ENCODE measurements at places on chromosomes 13 and 19. TPM values are rescaled to one million over a fixed set of nuclear protein-coding genes. Genes with fewer than 3 reads are reported as not detected.

DNA sequence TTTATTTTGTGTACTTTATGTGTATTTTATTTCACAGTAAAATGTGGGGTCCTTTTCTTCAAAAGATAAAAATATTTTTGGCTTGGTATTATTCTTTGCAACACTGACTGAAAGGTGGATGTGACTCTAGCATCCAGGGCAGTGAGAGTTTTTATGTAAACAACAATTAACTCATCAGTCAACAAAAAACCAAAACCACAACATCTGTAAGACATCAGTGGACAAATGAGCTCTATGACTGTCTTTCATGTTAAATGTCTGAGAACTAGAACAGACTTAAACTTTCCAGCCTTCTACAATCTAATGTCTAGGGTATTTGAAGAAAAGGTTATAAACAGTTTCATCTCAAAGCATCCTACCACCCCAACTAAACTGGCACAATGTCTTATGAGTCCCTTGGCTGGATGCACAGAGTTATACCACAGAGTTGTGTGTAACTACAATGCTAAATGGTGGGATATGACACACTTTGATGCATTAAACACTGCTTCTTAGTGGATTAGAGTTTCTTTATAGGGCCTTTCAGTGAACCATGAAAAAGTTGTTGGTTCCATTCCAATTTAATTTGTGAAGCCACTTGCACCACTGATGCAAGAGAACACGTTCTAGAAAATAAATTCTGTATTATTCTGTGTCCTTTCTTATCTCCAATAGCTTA, 544.2 kb upstream of the KLF12 start:
- no peak for DNase-seq

- no peak for DNase-seq
Observed at GRCh38 chr13:92362717-92363116, 863.9 kb upstream of the GPC6 start.

- DNase-seq: no peak
Observed at GRCh38 chr19:48999481-49000325, 6.0 kb downstream of the RUVBL2 start.

DNA sequence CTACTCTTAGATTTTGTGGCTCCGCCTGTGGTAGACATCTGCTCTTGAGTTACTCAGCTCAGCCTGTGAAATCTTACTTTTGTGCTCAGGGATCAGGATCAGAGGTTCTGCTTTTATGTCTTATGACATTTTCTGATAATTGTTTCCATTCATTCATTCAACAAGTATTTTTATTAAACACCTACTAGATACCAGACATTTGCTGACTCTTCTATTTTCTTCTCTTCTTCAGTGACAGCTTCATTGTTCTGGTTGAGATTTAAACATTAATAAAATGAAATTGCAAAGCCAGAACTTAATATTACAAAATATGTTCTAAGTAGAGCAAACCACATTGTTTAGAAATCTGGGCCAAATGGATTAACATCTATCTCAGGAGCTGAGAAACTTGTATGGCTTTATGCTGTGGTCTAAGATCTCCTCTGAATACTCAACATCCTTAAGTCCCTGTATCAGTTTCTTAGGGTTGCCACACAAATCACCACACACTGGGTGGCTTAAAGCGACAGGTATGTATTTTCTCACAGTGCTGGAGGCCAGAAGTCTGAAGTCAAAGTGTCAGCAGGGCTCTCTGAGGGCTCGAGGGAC, 15.8 kb upstream of the MICU2 start:
- no peak for DNase-seq

- peak; percentile 90 for DNase-seq
Observed at GRCh38 chr13:37869756-37870488, at the start of gene TRPC4. Gene TRPC4 (minus strand): TSS chr13:37869772. CDS start chr13:37783333, 86,439 bp downstream.

DNA sequence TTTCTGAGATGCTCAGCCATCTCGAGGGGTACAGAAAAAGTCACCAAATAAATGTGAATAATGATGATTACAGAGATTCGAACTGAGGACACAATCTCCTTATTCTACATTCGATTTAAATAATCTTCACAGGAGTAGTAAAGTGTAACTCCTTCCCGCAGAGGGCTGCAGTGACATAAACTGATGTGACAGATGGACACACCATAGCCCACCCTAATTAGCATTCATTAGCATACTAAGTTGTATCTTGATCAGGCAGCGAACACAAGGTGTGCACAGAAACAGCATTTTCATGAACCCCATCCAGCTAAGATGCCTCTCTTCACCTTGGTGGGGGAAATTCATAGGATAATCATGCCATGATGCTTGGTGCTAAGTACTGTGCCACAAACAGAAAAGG, 83.0 kb downstream of the TNFSF11 start:
- DNase-seq: no peak

- DNase-seq: no peak
Observed at GRCh38 chr13:35479038-35479492, 2.6 kb upstream of the MAB21L1 start.

DNA sequence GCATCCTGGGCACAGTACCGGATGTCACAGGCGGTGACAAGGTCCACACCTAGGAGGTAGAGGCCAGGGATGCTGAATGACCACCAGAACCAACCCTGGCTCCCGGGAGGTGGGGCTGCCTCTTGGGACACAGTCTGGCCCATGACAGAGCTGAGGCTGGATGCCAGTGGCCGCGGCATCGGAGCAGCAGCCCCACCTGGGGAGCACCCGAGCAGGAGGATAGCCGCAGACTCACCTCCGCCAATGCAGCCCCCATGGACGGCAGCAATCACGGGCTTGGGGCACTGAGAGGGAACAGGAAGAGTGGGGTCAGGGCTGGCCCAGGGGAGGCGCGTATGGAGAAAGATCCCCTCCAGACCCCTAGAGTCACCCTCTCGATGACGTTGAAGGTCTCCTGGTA, 4.3 kb upstream of the LGALS4 start:
- no peak for DNase-seq

DNA sequence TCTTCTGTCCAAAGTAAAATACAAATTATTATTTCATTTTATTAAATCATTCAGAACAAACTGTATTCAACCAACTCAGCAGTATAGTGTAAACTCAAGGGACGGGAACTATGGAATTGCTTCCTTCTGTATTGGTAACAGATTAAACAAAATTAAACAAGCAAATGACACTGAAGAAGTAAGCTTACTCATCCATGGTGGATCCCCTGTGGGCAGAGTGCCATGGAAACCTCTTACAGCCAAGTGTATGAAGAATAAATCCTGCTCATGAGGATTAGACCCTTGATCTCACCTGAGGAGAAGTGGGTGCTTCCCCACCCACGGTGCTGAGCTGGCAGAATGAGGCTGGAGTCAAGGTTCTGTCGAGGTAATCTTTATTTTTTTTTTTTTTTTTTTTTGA, 18.0 kb upstream of the RFXAP start:
- DNase-seq: no peak

DNA sequence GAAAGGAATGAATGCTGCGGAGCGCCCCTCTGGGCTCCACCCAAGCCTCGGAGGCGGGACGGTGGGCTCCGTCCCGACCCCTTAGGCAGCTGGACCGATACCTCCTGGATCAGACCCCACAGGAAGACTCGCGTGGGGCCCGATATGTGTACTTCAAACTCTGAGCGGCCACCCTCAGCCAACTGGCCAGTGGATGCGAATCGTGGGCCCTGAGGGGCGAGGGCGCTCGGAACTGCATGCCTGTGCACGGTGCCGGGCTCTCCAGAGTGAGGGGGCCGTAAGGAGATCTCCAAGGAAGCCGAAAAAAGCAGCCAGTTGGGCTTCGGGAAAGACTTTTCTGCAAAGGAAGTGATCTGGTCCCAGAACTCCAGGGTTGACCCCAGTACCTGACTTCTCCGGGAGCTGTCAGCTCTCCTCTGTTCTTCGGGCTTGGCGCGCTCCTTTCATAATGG, 8.6 kb downstream of the PDX1 start:
- no peak for DNase-seq

- no peak for DNase-seq
Observed at GRCh38 chr19:1219786-1220476, 14.4 kb downstream of the STK11 start.

DNA sequence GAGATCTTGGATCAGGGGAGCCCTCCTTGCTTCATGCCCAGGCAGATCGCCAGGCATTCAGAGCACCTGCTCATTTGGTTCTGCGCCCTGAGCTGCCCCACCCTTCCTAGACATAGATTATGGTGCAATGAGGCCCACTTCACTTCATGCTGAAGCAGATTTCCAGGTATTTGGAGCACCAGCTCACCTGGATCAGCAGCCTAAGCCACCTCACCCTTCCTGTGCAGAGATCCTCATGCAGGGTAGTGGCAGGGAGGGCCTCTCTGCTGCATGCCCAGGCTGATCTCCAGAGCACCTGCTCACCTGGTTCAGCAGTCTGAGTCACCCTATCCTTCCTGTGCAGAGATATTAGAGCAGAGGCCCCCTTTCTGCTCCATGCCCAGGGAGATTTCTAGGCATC, 1966.1 kb downstream of the PCDH9 start:
- no peak for DNase-seq

GRCh38 chr13:74299721-74300120, 165.5 kb upstream of the KLF12 start:
- DNase-seq: no peak

GRCh38 chr19:7373862-7374261, 25.1 kb downstream of the ARHGEF18 start:
- no peak for DNase-seq

- no peak for DNase-seq
Observed at GRCh38 chr13:104900191-104900817, 1635.2 kb downstream of the EFNB2 start.

- DNase-seq: peak; percentile 85
Observed at GRCh38 chr19:4575267-4576015, 16.0 kb upstream of the SEMA6B start.

- no peak for DNase-seq
Observed at GRCh38 chr13:49347650-49348385, 96.0 kb downstream of the CAB39L start.

DNA sequence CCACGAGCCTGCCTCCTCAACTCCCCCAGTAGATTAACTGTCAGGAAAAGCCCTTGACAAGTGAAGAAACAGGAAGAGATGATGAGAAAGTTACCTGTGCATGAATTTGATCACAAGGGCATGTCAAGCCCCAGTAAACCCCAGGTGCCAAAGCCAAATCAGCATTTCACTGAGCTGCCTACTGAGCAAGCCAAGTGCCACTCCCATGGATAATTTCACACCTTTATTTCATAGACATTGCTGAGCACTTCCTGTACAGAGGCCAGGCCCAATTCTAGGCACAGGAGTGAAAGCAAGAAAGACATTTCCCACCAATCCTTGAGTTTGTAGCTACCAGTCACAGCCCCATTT, 2.4 kb downstream of the GADD45GIP1 start:
- no peak for DNase-seq

GRCh38 chr19:35251456-35251855, 2.7 kb downstream of the LSR start:
- no peak for DNase-seq

DNA sequence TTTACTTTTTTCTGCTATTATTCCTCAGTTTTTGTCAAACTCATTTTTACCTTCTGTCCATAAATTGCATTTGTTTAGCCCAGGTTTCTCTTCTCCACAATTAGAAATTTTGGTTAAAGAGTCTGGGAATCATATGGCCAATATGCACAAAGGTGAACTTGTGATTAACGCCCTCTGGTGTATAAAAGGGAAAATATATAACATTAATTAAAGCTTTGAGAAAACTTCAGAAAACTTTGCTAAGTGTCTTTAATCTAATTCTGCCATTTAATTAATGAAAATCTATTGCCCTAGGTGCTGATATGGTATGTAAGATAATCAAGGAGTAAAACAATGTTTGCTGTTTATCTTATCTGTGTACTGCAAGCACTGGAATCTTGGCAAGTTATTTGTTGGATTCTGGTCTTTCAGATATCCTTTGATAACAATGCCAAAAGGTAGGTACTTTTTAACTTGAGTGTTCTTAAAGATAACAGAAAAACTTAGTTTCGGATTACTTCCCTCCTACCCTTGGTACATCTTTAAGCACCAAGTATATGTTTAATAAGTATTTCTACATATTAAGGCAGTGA, 402.6 kb downstream of the SUCLA2 start:
- no peak for DNase-seq

DNA sequence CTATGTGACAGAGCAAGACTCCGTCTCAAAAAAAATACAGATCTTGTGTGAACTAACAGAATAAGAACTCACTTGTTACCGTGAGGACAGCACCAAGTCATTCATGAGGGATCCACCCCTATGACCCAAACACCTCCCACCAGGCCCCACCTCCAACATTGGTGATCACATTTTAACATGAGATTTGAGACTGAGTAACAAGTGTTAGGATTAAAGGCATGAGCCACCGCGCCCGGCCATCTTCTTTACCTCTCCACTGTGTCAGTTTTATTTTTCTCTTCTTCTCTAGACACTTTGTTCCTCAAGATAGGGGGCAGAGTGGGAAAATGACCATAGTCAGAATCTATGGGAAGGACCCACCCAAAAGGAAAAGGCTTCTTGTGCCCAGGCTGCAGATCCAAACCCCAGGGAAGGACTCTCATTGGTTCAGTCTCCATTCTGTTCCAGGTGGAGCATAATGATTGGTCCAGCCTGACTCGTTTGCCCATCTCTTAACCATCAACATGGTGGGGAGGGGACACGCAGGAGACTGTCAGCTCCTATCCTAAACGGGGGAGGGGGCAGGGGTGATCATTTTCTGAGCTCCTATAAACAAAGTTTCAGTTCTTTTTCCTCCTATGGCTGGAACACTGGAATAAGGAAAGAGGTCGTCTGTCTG, 1.3 kb upstream of the CALM3 start:
- DNase-seq: peak; percentile 22

DNA sequence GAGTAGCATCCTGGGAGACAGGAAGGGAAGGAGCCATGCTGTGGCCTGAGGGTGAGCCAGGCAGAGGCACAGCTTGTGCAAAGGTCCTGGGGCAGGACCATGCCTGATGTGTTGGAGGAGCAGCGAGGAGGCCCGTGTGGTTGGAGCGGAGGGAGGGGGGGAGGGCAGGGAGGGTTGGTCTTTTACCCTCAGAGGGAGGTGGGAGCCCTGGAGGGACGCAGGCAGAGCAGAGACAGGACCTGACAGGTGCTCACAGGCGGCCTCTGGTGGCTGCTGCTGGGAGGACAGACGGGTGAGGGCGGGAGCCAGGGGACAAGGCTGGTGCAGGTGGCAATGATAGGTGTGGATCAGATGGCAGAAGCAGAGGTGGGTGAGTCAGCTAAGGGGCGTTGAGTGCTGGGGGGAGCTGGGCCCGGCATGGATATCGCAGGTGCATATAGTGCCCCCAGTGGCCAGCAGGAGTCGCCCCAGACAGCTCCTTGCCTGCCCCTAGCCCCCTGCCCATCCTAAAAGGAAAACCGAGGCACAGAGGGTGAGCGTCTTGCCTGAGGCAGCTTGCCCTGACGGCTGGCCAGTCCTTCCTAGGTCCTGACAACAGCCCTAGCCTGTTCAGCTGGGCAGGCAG, 9.8 kb upstream of the GNA15 start:
- DNase-seq: peak; percentile 62

GRCh38 chr19:29532097-29532496, 6.3 kb downstream of the VSTM2B start:
- no peak for DNase-seq

Gene B3GNT3
- total RNA-seq: not detected

Gene RFXAP
- 5.0 TPM for total RNA-seq

Gene PTGER1
- total RNA-seq: 0.29 TPM

Gene SMAD9
- 8.9 TPM for total RNA-seq

Gene NFKBIB
- 15.8 TPM for total RNA-seq

Gene TFPT
- 28.0 TPM for total RNA-seq

Gene LEUTX
- total RNA-seq: not detected

Gene C19orf81
- total RNA-seq: 4.3 TPM

Gene PSG3
- total RNA-seq: not detected

Gene ADPRHL1
- total RNA-seq: 8.8 TPM

Gene CYP2F1
- total RNA-seq: not detected

Measured in chondrocyte (in vitro differentiated cells).